ENCODE measurements at places on chromosomes 2 and 18.

GRCh38 chr2:72973566-72974435 is 56.5 kb downstream of the EMX1 start:
- peak; percentile 26 for DNase-seq

DNA sequence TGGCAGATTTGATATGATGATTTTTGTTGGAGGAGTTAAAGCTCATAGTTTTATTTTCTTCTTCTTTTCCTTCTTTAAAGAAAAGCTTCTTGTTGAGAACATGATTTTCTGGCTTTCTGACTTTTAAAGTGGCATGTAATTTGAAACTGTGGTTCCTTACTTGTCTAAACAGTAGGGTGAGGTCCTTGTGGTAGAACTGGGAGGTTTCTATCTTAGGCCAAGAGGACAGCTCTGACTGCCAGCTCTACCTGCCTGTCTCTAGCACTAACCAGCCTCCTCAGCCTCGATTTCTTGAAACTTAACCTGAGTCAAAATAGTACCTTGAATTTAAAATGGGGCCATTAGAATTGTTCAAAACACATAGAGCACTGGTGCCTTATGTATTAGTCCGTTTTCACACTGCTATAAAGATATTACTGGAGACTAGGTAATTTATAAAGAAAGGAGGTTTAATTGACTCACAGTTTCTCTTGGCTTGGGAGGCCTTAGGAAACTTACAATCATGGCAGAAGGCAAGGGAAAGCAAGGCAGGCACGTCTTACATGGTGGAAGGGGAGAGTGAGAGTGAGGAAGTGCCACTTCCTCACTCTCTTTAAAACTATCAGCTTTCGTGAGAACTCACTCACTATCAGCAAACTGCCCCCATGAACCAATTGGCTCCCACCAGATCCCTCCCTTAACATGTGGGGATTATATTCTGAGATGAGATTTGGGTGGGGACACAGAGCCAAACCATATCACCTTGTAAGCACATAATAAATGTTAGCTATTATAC is 119.0 kb downstream of the CERS6 start:
- no peak for DNase-seq

GRCh38 chr2:116819355-116819754 is 995.1 kb upstream of the DDX18 start:
- DNase-seq = no peak

GRCh38 chr2:147663153-147663961 is 181.5 kb upstream of the ACVR2A start:
- DNase-seq = no peak

- no peak for DNase-seq
These were observed 305.4 kb upstream of the HS6ST1 start for GRCh38 chr2:128623776-128624761.

GRCh38 chr18:21672521-21673267 is 31.9 kb downstream of the ABHD3 start:
- DNase-seq = no peak

DNA sequence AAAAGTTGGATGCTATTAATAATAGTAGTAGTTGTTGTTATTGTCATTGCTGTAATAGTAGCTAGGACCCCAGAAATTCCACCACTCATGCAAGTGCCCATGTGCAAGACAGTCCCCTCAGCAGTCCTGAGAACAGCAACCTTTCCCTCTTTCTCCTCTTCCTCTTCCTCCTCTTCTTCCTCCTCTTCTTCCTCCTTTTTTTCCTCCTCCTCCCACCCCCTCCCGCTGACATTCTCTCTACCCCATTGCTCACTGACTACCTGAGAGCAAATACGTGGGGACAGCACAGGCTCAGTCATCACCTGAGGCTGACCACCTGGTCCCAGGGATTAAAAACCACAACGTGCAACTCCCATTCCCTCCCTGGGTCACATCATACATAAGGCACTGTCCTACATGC is 41.8 kb downstream of the SMAD7 start:
- no peak for DNase-seq

DNA sequence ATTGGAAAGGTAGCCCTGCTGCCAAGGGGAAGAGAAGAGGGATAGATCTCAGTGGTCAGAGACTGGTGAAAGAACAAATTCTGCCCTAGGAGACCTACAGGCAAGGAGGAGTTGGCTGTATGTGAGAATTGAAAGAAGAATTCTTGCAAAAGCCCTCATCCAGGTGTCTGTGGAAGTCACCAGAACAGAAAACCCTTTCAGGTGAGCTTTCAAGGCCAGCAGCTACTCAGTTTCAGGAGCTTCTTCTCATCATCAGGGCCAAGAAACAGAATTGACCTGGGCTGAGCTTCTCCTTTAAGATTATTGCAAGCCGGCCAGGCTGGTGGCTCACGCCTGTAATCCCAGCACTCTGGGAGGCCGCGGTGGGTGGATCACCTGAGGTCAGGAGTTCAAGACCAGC is 110.2 kb downstream of the CDK15 start:
- no peak for DNase-seq

- no peak for DNase-seq
These were observed 41.2 kb downstream of the SLC9A2 start for GRCh38 chr2:102660574-102660973.

GRCh38 chr2:88230911-88231310 is 60.8 kb downstream of the THNSL2 start:
- no peak for DNase-seq

- no peak for DNase-seq
These were observed 713.9 kb upstream of the CDH2 start for GRCh38 chr18:28890791-28891190.

GRCh38 chr18:6557057-6557769 is 142.5 kb upstream of the L3MBTL4 start:
- no peak for DNase-seq

GRCh38 chr2:43224571-43225092 is 1.8 kb downstream of the ZFP36L2 start:
- DNase-seq = no peak

GRCh38 chr2:173739006-173739405 is 226.2 kb downstream of the SP3 start:
- DNase-seq = no peak

GRCh38 chr2:127220768-127221527 is 849 bp upstream of the CYP27C1 start:
- no peak for DNase-seq

DNA sequence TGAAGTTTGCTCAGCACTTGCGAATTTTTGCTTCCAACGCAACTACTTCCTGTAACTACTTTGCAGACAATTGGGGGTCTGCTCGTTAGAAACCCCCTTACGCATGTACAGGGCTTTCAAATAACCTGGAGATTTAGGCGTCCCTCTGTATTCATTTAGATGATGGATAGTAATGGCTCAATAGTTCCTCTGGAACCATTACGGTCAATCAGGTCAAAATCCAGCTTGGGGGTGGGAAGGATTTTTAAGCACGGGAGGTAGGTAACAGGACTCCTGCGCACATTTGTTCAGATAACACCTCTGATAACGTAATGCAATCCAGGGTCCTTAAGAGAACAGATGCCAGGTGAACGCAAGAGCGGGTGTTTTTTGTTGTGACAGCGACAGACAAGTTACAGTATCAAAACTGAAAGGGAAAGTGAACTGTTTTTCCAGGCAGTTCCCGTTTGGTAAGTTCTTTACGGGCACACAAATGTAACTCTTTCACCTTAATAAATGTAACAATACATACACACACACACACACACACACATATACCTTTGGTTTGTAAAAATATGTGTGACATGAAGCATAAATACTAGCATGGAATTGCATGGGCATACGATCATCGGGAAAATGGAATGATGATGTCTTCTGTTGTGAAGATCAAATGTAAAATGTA is 3.8 kb upstream of the OSR1 start:
- DNase-seq = no peak

- no peak for DNase-seq
These were observed 37.5 kb downstream of the SNED1 start for GRCh38 chr2:241035818-241036396.

- DNase-seq = no peak
These were observed 147.2 kb upstream of the CELF4 start for GRCh38 chr18:37712776-37713175.

GRCh38 chr18:36015629-36016028 is 43.1 kb downstream of the RMP24 start:
- no peak for DNase-seq

DNA sequence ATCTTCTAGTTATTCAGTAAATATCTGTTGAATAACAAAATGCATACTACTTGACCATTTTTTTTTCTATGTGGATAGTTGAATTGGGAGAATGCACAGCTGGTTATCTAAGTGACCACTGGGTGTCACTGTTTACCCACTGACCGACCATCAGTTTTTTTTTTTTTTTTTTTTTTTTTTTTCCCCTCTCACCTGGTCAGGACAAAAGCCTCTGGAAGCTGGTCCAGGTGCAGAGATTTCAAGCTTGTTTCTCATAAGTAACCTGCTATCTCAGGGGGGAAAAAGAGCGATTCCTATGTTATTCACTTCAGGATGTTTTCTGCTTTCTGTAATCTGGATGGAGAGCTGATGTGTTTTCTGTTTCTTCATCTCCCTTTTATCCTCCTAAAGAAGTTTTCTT is 256.0 kb downstream of the DCDC2C start:
- no peak for DNase-seq

DNA sequence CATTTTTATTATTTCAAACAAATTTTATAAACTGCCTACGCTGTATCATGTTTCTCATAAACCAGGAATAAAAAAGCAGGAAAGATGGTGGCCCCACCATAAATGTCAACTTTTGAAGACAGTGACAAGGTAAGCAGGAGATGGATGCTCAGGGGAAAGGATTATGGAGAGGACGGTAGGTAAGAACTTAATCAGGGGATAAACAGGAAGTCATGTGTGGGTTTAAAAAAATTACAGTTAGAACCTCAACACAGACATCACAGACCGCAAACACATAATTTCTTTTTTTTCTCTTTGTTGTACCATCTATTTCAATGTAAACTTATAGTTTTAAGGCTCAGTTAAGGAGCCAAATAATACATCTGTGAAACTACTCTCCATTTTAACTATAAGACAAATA is 575.2 kb upstream of the SLC8A1 start:
- no peak for DNase-seq

Data from stimulated activated CD4-positive, alpha-beta T cell treated with anti-CD3 and anti-CD28 coated beads, Interleukin-12 subunit alpha, Interleukin-12 subunit beta, amount 100 ng/mL, for 24 hours (primary cell).